Fibroblast of skin of right biceps (primary cell): ENCODE measurements at places on chromosomes 7 and 10.

DNA sequence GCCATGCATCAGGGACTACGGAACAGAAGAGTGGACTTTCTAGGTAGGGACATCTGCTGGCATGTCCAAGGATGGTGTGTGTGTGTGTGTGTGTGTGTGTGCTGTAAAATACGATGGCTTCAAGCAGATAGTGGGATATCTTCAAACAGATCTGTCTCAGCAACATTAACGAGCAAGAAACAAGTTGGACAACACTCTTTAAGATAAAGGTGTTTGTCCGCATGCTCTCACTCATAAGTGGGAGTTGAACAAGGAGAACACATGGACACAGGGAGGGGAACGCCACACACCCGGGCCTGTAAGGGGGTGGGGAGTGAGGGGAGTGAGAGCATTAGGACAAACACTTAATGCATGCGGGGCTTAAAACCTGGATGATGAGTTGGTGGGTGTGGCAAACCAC is 89.8 kb upstream of the AKR1E2 start:
- no peak for DNase-seq

GRCh38 chr10:71582019-71582418 is 137.6 kb downstream of the C10orf105 start:
- DNase-seq: peak; percentile 25

DNA sequence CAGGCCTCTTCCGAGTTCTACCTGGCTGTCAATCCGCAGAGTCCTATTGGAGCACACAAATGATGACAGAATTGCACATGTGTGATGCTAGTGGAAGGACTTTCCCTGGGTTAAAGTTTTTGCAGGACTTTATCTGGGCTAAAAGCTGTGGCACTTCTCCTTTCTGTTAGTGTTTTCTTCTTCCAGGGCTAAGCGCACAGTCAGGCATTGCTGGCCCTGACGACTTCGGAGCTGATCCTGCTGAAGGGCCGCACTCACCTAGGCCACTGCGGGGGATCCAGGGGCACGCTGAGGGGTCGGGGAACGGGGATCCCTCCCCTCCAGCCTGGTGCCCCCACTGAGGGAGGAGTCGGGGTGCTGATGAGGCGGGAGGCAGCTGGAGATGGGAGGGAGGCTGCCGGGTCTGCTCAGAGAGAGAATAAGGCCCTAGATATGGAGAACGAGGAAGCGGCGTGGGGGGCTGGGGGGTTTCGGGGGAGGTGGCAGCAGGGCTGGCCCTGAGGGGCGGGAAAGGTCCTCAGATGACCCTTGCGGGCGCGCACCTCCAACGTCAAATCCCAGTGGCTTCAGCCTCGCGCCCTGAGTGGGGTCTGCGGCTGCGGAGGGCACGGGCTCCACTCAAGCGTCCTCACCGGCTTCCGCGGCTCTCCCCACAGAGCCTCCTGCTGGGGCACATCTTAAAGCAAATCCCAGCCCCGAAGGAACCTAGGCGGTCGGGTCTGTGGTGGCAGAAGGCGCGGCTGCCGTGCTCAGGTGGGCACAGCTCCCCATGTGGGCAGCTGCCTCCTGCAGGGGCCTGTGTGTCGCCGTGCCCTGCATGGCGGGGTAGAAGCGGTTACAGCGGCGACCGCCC is 30.9 kb downstream of the AGR3 start:
- no peak for DNase-seq

DNA sequence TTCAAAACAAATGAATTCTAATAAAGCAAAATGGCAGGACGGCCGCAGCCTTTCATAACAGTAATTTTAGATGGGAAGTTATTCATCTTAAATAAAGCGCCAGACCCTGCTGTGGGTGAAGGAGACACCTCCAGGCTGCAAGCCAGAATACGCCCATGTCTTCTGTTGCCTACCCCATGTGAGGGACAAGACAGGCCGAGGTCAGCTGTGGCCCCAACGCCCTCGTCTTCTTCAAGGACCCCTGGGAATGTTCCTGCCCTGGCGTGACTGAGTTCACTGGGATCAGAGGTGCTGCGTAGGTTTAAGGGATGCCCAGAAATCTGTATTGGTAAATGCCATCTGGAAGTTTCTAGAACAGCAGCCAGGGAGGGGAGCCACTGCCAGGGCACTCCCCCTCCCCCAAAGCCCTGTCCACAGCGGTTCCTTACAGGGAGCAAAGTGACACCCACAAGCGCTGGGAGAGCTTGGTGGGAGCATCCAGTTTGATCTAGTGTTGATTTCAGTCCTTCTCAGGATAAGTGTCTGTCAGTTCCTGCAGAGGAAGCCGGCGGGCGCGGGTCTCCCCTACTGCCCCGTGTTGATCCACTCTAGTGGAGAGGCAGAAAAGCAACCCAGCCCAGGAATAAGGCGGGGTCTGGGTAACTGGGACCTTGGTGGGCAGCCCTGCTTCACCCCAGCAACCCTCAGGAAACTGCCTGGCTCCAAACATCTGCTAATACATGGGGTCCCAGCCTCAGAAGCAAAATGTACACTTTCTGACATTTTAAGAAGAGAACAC is 20.6 kb downstream of the PAPOLB start:
- no peak for DNase-seq

DNA sequence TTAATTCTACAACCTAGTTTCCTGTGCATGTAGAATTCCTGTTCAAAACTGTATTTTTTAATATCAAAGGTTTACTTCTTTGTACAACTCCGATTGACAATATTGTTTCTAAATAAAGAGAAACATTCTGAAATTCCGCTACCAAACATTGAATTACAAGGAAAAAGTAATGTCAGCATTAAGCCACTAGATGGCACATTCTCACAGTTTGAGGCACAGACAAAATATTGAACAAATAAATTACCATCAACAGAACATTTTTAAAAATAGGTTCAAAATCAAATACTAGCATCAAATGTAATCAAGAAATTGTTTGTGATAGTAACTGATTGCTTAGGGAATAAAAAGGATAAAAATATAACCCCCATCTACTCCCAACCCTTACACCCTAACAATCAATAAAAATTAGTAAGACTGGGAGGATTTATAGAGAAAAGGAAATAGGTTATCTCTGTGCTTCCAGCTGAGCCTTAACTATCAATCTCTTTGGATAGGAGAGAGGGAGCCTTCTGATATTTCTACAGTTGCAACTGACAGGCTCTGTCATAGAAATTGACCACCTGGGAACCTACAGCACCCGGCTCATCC is 86.6 kb upstream of the C7orf33 start:
- DNase-seq: peak; percentile 33

DNA sequence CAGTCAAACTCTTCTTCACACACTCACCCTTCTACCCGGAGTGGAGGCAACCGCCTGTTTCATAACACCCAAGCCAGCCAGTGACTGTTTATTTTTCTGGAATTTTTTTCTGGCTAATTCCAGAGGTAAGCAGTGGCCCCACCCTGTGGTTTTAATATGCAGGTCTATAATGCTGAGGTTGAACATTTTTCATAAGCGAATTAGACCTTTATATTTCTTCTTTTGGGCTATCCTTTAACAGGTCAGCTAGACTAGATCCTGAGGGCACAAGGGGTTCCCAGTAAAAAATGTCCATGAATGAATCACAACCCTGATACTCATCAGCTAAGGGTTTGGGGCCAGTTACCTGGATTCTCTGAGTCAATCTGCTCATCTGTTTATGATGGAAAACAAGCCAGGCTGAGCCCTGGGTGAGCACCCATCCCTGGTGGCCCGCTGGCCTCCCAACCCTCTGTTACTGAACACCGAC is 76.2 kb downstream of the GRB10 start:
- DNase-seq: no peak

DNA sequence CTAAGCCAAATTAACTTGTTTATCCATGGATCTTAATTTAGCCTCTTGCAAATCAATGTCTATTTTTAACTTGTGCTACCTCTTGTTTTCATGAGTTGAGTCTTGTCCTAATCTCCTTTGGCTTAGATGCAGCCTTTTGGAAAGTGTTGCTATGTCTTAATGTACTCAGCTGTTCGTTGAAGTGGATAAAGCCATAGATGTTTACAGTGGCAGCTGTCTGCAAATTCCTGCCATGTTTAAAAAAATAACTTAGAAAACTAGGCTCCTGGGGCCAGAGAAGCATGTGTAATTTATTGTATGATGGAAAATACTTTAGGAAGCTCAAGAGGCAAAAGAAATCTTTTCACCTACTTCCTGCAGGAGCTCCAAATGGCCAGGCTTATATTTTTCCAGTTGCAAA is 253.1 kb upstream of the RHOBTB1 start:
- no peak for DNase-seq

- peak; percentile 47 for DNase-seq
Measured at GRCh38 chr7:121519548-121520521, 123.7 kb upstream of the FAM3C start.

DNA sequence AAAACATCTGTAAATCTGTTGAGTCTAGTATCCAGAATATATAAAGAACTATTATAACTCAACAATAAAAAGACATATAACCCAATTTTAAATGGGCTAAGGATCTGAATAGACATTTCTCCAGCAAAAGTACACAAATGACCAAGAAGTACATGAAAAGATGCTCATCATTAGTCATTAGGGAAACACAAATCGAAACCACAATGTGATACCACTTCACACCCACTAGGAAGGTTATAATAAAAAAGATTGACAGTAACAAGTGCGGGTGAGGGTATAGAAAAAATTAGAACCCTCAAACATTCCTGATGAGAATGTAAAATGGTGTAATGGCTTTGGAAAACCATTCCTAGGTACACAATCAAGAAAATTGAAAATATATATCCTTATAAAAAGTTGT is 4.1 kb downstream of the XPNPEP1 start:
- DNase-seq: no peak

GRCh38 chr10:61987951-61988379 is 86.5 kb downstream of the ARID5B start:
- DNase-seq: no peak

DNA sequence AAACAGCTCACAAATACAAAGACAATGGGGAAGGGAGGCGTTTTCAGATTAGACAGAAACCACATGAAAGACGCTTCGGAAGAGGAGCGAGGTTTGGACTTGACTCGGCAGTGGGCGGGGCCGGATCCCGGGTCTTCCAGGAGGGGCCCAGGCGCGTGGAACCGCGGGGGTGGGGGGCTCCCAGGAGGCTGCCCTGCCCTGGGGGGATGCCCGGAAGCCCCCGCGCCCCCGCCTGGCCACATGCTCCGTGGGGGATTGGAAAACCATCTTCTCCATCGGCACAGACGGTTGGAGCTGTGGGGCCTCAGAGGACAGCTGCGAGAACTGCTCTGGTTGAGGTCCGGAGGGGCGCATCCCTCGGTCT is 186.0 kb upstream of the SHH start:
- no peak for DNase-seq

DNA sequence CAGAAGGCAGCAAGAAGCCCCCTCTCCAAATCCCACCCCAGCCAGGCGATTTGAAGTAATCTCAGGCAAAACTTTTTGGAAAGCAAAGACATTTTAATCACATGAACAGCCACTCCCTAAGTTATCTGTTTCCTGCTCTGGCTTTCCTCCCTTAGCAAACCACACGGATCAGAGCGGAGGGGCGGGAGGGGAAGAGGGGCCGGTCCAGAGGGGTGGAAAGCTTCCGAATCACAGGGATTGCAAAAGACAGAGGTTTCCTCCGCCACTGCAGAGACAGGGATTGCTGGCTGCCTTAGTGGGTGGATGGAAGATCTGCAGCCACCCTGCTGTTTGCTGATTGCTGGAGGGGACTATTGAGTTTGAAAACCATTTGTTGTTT is 41.2 kb downstream of the ZCCHC24 start:
- DNase-seq: peak; percentile 85

DNA sequence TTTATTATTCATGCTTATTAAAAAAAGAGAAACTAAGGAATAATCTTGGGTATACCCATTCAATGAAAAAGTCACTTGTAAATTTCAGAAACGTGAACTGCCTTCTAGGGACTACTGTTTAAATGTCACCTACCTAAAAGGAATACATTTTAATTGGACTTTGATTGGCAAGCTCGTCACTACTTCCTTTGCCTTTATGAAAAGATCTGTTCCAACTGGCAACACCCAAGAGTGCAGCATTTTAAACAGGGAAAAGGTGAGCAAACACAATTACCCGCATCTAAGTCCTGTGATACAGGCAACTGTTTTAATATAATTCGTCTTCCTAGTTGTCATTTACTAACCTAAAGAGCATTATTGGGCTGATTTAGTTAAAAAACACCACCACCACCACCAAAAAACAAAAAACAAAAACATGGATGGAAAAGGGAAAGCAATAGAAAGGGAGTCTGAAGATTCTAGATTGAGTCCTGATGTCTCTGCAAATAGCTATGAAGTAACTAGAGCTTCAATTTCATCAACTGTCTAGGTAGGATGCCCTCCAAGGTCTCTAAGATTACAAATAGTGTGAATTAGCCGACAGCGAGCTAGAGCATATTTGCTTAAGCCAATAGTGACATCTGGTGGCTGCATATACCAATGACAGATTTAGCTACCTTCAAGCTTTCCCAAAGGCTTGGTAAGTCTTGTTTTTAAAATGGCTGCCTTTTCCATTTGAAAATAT is 33.8 kb upstream of the ICA1 start:
- DNase-seq: peak; percentile 68

DNA sequence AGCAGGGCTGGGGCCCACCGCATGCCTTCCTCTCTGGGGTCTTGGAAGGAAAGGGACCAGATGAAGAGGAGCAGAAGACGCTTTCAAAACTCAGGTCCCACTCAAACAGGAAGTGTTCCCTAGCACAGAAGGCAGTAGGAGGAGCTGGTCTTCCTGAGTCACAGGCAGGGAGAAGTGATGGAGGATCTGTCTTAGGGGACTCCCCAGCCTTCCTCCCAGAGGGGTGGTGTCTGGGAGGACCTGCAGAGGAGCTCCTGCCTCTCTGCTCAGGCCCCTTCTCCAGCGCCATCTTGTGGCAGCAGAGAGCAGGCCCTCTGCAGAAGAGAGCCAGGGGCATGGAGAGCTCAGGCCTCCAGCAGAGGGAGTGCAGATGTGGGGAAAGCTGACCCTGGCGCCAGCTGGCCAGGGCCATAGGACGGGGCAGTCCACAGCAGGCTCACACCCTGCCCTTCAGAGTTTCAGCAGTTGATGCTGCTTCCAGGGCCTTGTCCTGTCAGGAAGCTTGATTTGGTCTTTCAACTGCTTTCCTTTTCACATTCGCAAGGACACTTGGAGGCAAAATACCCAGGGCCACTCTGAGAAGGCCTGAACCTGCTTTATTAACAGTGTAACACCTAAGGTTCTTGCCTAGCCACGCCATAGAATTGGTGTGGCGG is 62.2 kb upstream of the TARP start:
- DNase-seq: peak; percentile 87

GRCh38 chr10:44834131-44834530 is 77.0 kb upstream of the TMEM72 start:
- no peak for DNase-seq

DNA sequence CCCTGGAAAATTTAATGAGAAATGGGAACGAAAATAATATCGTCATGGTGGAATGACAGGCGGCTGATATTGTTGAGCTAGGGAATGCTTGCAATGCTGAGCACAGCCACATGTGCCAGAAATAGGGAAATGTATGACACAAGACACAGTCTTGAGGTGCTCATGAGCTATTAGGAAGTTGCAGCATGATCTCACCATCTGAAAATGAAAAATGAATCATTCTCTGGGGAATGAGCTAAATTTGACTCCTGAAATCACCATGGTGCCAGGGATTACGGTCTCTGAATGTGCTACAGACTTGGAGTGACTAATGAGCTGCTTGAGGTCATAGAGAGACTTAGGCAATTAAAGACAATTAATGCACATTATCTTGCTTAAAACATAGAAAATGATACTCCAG is 845.0 kb downstream of the CNTNAP2 start:
- peak; percentile 97 for DNase-seq
